ENCODE measurements at places on chromosomes 1 and 21. TPM values are rescaled to one million over a fixed set of nuclear protein-coding genes. Genes with fewer than 3 reads are reported as not detected.

Gene SLC9C2
- 0.18 TPM for polyA plus RNA-seq

Gene TMEM51
- polyA plus RNA-seq, result 20.0 TPM

Gene TEX38
- 0.54 TPM for polyA plus RNA-seq

Gene PRAMEF14
- polyA plus RNA-seq, result not detected

Gene COL16A1
- polyA plus RNA-seq, result 42.2 TPM

- DNase-seq, result no peak
Observed at GRCh38 chr1:112544011-112544688, 35.4 kb downstream of the WNT2B start.

DNA sequence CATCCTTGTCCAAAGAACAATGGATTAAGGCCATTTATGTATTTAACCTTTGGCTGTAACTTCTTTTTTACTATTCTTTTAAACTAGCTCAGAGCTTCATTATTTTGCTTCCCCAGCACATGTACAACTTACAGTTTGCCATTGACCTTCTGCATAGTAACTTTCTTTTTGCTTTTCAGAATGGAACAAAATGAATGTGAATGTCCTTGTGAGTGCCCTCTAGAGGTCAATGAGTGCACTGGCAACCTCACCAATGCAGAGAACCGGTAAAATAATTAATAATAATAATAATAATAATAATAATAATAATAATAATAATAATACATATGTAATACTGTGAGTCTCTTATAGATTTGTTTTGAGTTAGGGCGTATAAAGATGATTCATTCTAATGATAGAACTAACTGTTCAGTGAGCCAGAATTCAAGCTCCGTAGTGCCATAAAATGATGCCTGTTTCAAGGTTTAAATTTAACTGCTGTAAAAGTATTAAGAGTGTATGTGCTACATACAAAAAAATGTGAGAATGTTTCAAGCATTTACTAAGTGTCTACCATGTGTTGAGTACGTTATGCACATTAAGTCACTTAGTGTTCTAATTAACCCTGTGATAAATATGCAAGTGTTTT is 69.0 kb upstream of the RAVER2 start:
- no peak for DNase-seq

GRCh38 chr1:214071469-214071868 is 83.7 kb downstream of the PROX1 start:
- no peak for DNase-seq

- no peak for DNase-seq
Observed at GRCh38 chr21:44991538-44992483, 52.0 kb downstream of the SLX9 start.

DNA sequence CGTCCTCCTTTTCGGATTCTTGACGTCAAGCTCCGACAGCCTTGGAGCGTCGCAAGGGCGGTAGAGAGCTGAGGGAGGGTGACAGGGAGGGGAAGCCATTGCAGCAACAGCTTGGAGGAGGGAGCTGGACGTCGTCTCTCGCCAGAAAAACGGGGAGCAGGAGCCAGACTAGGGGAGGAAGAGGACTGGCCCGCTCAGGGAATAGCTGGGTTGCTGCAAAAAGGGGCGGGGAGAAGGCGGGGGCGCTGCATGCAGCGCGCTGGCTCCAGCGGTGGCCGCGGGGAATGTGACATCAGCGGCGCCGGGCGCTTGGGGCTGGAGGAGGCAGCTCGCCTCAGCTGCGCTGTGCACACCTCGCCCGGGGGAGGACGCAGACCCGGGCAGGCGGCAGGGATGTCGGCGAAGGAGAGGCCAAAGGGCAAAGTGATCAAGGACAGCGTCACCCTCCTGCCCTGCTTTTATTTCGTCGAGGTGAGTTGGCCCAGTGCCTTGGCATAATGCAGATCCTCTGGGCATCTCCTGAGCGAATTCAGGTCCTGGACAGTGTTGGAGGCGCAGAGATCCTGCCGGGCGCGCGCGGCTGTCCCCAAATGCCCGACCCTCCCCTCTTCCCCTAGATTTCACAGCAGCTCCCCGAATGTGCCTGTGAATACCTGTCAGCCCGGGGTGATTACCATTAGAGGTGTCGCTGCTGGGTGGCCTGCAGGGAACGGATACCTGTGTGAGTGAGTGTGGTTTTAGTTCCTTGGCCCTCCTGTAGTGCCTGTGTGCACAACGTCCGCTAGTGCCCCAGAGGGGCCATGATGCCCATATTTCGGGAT is at the start of gene PLPPR4:
Gene PLPPR4, plus strand, starts transcription at position 292 of the 821 bp plus-strand sequence. Its CDS starts 102 bp downstream, at position 394.
- no peak for DNase-seq

- no peak for DNase-seq
Observed at GRCh38 chr1:179788259-179788658, 45.2 kb downstream of the FAM163A start.

DNA sequence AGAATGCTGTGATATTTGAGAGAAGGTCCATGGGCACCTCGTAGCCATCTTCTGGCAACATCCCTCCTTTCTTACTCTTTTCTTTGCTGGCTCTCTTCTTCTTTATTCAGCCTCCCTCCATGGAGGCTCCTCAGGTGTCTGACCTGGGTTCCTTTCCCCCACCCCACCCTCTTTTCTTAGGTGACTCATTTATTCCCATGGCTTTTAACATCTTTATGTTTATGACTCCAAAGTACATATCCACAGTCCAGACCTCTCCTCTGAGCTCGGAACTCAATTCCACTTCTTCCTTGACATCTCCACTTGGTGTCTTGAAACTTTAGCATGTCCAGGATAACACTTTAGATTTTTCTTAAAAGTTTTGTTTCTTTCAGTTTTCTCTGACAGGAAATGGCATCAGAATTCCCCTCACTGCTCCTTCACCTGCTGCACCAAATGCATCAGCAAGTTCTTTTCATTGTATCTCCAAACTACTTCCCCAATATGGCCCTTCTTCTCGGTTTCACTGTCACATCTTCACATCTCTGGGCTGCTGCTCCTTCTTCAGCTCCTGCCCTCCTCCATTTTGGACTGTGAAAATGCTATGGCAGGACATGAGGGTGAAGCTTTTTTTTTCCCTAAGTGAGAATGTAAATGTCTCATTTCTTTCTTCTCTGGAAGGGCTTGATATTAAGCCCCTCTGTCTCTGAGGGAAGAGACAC is 95.9 kb downstream of the GIPC2 start:
- no peak for DNase-seq

GRCh38 chr1:228867108-228867950 is 132.1 kb downstream of the RHOU start:
- DNase-seq, result no peak

GRCh38 chr1:10691740-10692125 is 104.7 kb downstream of the CASZ1 start:
- no peak for DNase-seq

- DNase-seq, result no peak
Observed at GRCh38 chr1:192879406-192879805, 70.6 kb downstream of the RGS2 start.

DNA sequence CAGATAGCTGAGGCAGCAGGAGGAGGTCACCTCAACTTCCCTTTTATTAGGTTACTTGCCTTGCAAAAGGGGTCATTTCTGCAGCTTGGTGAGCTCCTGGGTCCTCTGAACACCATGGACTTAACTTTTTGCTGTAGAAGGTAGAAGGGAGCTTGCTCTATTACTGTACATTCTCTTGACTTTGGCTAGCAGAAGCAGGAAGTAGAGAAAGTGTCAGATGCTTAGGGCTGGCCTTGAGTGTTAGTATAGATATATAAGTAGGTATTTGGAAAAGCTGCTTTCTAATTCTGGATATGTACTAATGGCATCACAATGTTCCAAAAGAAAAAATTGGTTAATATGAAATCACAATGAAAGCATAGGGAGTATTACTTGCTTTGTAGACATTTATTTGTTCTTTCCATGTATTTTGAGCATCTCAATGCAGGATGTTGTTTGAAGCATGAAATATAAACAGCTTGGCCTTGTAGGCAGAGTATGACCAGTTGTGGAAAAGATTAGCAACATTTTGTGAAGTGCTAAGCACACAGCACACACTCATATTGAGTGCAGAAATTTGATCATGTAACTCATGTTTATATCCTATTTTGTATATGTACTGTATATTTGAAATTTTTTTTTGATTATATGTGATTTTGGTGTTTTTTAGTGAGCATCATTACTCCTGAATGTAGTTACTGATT is 108.8 kb downstream of the DYRK1A start:
- DNase-seq, result no peak

GRCh38 chr21:14711287-14711686 is 165.2 kb upstream of the SAMSN1 start:
- no peak for DNase-seq

DNA sequence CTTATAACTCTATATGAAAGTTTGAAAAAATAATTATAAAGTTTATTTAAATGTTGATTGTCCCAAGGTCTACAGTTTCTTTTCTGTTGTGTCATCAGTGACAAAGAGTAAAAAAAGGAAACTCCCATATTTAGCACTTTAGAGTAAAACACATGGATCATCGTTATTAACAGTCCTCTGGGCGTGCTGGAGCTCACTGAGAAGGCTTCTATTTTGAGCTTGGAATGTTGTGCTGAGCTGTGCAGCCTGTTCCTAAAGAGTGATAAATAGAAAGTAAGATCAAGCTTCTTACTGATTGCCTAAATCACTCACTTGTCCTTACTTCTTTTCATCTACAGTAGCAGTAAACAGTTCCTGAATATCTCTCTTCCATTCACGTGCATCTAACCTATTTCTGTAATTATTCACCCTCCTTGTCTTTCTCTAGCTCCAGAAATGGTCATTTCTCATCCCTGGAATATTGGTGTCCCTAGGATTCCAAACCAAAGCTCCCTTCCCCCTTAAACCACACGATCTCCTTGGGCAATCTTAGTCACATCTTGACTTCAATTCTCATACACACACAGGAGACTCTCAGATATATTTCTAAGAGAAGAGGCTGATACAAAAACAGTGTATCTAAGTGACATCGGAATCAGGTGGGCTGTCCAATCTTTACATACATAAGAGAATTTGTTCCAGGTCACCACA is 11.9 kb downstream of the GBP5 start:
- no peak for DNase-seq

- DNase-seq, result no peak
Observed at GRCh38 chr1:168693872-168694238, 35.2 kb downstream of the DPT start.

GRCh38 chr1:1334835-1335234 is 3.8 kb downstream of the TAS1R3 start:
- DNase-seq, result no peak

DNA sequence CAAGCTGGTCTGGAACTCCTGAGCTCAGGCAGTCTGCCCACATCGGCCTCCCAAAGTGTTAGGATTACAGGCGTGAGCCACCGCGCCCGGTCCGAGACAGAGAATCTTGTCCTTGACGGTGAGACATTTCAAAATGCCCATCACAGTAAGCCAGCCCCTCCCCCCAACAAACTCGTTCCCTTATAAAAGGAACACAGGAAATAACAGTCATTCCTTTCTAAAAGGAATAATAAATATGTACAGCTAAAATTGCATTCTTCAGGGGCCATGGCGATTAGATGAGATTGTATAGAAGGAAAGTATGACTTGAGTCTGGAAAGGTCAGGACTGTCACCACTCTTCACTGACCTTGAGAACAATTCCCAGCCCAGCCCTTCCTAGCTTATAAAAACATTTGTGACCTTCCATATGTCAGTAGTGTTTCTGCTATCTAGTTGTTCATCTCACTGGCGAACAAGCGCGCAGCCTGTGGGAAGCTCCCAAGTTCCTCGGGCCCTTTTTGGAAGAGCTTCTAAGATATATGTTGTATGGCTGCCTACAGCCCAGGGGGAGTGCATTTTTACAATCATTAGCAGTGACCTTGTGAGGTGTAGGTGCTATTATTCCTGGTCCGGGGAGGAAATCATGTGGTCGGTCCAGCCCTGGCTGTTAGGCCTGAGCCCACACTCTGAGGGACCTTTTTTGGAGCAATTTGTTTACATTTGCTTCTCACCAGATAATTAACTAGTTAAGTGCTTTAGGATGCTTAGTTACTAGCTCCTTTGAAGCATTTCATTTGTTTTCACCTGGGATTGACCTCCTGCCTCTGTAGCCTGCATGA is 8.7 kb downstream of the SZRD1 start:
- no peak for DNase-seq

DNA sequence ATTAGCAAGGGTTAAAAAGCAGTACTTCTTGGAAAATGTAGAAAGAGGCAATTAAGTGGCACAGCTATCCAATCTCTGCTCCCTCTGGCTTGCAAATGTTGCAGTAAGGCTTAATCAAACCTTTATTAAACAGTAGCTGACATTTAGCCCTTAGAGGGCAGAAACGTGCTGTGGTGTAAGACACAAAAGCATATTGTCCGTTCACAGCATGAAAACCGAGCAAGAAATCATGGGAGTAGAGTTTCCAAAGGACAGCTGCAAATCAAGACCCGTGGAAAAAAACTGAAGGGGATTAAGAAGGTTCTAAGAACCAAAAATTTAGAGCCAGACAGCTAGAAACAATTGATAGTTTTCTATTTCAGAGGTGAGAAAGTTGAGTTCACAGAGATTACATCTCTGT is 13.1 kb downstream of the ZP4 start:
- DNase-seq, result no peak

DNA sequence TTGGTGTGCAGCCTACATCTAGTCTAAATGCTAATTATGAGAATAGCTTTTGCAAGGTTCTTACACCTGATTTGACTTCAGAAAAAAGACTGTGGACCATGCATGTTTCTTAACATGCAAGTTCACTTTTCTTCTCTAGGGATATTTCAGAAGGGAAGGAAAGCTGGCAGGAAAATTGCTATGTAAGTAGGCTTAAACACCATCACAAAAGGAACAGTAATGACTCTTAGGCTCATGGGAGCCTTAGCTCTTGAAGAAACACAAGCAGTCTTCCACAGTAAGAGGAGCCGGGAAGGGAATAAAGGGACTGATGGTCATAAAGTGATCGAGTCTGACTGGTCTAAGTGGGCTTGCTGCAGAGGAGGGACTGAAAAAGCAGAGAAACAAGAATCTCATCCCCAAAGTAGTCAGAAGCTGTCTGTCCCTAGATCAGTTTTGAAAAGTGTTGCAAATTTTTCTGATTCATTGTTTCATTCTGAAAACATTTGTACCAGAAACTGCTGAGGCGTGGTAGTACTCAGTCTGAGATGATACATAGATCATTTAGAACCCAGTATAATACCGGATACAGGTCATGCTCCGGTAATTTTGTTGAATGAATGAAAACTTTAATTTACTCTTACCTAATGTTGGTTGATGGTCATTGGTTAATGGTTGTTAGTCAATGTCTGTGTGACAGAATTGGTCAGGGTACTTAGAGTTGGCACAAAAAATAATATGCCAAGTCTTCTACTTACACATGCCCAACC is 40.9 kb downstream of the SMYD2 start:
- no peak for DNase-seq

DNA sequence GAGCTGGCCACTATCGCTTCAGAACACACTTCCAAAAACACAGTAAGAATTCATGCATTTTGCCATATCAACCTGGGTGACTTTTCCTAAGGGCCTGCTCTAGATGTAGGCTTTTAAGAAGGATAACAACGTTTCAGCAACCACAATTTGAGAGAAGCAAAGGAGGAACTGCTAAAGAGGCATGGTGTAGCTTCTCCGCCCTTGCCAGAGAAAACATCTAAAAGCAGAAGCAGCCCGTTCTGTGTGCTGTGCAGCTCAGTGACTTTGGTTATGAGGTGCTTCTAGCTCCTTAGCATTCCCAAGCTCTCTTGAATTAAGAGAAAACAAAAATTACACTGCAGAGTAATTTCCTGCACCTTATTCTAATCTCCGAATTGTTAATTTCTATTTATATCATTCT is 2.7 kb downstream of the PER3 start:
- no peak for DNase-seq
